ENCODE measurements at places on chromosomes 7 and 10. TPM values are rescaled to one million over a fixed set of nuclear protein-coding genes. Genes with fewer than 3 reads are reported as not detected.

GRCh38 chr10:78779339-78779955 is 289.3 kb upstream of the ZMIZ1 start:
- DNase-seq = peak; percentile 2
- H3K36me3 ChIP-seq = no peaks in the 10 kb centered on the region
- H3K27ac ChIP-seq = no peak overlapping the region
- H3K27me3 ChIP-seq = no peaks in the 10 kb centered on the region
- H3K4me1 ChIP-seq = no peaks in the 10 kb centered on the region
- no peak overlapping the region for H3K4me3 ChIP-seq

- no peak for DNase-seq
- no peak overlapping the region for H3K4me3 ChIP-seq
- H3K27me3 ChIP-seq = no peaks in the 10 kb centered on the region
- no peaks in the 10 kb centered on the region for H3K4me1 ChIP-seq
- no peak overlapping the region for H3K27ac ChIP-seq
Observed at GRCh38 chr10:21281765-21282484, 243.6 kb downstream of the SKIDA1 start.

- H3K4me3 ChIP-seq = no peak overlapping the region
- no peaks in the 10 kb centered on the region for H3K4me1 ChIP-seq
- no peak for DNase-seq
Observed at GRCh38 chr7:50540785-50541579, 24.2 kb downstream of the DDC start.

- no peak overlapping the region for H3K4me3 ChIP-seq
- no peak overlapping the region for H3K27ac ChIP-seq
- DNase-seq = no peak
- H3K4me1 ChIP-seq = no peaks in the 10 kb centered on the region
- no peaks in the 10 kb centered on the region for H3K27me3 ChIP-seq
- H3K36me3 ChIP-seq = no peaks in the 10 kb centered on the region
Observed at GRCh38 chr7:46170792-46171191, 249.7 kb upstream of the IGFBP3 start.

Gene MBLAC1
- total RNA-seq = 4.5 TPM
